ENCODE measurements at places on chromosomes 13 and 19.

- no peak for DNase-seq
Observed at GRCh38 chr13:30165796-30166195, 141.6 kb downstream of the KATNAL1 start.

GRCh38 chr13:79538757-79539156 is 57.8 kb downstream of the NDFIP2 start:
- no peak for DNase-seq

- DNase-seq: no peak
Observed at GRCh38 chr19:11168568-11168967, 13.0 kb upstream of the SPC24 start.

DNA sequence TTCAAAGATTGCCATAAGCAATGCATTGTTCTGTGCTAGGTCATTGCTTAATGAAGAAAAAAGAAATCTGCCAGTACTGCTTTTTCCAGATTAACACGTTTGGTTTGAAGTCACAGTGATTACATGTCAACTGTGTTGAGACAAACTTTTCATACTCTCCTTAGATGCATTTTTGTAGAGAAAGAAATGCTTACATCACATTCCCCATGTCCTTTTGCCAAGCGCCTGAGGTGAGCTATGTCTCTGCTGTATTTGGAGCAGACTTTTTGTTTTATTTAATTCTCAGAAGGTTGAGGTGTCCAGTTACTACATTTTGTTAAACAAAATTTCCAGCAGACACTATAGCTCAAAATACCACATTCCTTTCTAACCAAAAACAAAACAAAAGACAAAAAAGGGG is 16.2 kb downstream of the LACC1 start:
- no peak for DNase-seq

DNA sequence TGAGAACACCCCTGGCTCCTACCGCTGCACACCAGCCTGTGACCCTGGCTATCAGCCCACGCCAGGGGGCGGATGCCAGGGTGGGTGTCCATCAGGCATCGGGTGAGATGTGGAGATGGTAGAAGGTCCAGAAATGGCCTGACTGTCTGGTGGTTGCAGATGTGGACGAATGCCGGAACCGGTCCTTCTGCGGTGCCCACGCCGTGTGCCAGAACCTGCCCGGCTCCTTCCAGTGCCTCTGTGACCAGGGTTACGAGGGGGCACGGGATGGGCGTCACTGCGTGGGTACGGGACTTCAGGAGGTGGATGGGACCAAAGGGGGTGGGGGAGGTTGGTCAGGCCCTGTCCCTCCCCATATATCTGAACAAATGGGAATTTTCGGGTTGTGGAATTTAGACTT is 15.8 kb downstream of the LTBP4 start:
- DNase-seq: no peak

- no peak for DNase-seq
Observed at GRCh38 chr13:33168321-33168960, 117.1 kb downstream of the STARD13 start.

- no peak for DNase-seq
Observed at GRCh38 chr19:19224150-19224851, 12.5 kb downstream of the NCAN start.

DNA sequence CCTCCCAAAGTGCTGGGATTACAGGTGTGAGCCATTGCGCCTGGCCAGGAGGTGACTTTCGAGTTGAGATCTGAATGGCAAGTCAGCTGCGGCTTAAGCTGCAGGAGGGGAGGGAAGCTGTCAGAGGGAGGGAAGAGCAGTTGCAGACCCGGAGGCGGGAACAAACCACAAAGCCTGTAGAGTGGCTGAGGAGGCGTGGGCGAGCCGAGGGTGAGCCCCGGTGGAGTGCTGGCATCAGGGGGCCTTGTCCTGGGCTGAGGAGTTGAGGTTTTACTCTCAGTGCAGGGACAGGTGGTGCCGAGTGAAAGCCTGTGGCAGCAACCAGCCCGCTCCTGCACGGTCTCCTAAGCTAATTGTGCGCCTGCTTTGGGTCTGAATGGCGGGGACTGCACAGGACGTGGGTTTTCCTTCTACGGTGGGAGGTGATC is 24.2 kb downstream of the PPP1R37 start:
- DNase-seq: peak; percentile 33

- DNase-seq: no peak
Observed at GRCh38 chr13:110262508-110263291, 44.3 kb downstream of the COL4A1 start.

GRCh38 chr13:110769097-110769496 is 55.6 kb downstream of the ING1 start:
- no peak for DNase-seq

DNA sequence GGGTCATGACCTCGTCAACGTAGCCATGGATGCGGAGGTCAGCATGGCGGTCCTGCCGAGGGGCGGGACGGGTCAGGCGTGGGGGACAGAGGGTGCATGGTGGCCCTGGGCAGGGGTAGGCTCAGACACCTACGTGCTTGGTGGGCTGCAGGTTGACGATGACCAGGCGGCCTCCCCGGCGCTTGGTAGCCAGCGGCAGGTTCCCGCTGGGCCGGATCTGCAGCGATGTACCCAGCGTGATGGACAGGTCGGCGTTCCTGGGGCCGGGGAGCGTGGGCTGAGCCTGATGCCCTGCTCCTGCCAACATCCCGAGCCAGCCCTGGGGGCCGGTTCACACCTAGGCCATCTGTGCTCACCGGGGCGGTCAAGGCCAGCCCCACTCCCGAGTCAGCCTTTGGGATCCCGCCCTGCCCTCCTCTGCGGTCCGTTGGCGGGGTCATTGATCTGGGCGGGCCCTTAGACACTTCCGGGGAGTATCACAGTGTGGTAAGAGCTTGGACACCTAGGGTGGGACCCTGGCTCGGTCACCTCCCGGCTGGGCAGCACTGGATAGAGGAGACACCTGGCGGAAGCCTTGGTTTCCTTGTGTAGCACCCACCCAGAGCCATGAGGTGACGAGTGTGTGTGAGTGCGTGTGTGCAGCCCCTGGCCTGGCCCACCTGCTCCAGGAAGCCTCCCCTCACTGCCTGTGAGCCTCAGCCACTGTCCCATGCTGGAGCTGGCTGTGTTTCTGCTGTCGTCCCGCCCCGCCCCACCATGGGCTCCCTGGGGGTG is 7.3 kb downstream of the SIRT6 start:
- no peak for DNase-seq

- no peak for DNase-seq
Observed at GRCh38 chr19:42143341-42144234, 11.3 kb upstream of the POU2F2 start.

DNA sequence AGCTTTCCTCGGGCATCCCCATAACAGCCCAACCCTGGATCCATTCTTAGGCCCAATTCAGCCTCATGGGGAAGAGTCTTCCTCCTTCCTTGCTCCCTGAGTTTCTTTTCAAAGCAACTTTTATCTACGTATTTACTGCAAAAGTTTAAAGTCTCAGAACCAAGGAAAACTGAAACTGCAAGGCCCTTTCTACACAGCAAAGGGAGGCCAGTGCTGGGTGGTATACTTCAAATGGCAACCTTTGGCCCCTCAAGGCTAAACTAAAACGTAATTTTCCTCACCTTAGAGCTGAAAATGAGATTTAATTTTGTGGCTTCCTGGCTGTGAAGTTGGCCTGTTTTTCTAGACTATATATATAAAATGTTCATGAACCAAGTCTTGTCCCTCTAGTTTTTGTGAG is 5.6 kb downstream of the CDX2 start:
- DNase-seq: no peak

DNA sequence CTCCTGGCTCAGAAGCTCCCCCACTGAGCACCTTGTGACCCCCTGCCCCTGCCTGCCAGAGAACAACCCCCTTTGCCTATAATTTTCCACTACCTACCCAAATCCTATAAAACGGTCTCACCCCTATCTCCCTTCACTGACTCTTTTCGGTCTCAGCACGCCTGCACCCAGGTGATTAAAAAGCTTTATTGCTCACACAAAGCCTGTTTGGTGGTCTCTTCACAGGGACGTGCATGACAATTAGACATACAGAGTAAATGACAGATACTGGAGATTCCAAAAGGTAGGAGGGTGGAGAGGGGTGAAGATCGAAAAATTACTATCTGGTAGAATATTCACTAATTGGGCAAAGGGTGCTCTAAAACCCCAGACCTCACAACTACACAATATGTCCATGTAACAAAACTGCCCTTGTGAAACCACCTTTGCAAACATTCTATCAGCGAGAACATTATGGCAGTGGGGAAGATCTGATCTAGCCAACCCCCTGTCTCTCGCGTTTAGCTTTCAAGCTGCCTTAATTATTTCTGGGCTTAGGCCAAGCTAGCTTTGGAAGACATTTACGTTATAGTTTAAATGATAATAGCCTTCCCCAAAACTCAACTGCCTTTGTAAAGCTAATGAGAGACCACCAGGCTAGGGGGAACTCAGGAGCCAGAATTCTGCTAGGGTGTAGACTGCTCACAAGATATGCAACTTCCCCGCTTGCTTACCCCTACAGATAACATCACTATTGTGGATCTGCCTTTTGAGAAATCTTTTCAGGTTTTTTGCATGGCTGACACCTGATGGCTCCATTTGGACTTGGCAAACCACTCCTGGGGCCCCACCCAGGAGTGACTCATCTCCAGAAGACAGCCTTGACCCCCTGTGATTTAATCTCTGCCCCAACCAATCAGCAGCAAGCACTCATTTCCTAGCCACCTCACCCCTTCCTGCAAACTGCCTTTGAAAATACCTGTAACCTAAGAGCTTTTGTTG is 1534.0 kb upstream of the SPRY2 start:
- DNase-seq: no peak

- peak; percentile 44 for DNase-seq
Observed at GRCh38 chr19:36771261-36772231, 1.1 kb downstream of the ZNF850 start.

GRCh38 chr19:279231-279630 is 12.0 kb downstream of the PLPP2 start:
- no peak for DNase-seq

GRCh38 chr13:75843074-75843473 is 206.9 kb downstream of the LMO7 start:
- DNase-seq: no peak

GRCh38 chr13:110875241-110875640 is 39.6 kb downstream of the ANKRD10 start:
- no peak for DNase-seq

GRCh38 chr13:93224535-93224934 is 2.1 kb upstream of the GPC6 start:
- DNase-seq: no peak

DNA sequence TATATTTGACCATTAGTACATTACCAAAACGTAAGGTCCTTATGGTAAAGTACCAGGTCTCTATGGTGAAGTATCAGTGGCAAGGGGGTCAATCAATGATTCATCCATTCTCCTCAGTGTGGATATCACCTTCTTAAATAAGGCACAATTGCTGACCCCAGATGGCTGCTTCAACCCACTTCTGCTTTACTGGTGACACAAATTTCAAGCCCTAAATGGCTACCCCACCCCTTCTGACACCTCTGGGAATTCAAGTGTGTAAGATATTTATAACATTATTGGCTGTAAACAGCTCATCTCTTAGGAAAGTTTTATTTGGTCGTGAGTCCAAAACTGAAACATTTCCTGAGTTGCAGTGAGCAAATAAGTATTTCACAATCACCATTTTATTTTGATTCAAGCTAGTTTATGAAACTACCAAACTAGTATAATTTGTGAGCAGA is 7.9 kb upstream of the WBP4 start:
- peak; percentile 74 for DNase-seq

All from CD4-positive, alpha-beta T cell treated with Interleukin-1 beta for 1 hour (primary cell).